ENCODE measurements at places on chromosomes 12 and 14. TPM values are rescaled to one million over a fixed set of nuclear protein-coding genes. Genes with fewer than 3 reads are reported as not detected.

- no peak for DNase-seq
These were observed 13.8 kb downstream of the GXYLT1 start for GRCh38 chr12:42130672-42131402.

DNA sequence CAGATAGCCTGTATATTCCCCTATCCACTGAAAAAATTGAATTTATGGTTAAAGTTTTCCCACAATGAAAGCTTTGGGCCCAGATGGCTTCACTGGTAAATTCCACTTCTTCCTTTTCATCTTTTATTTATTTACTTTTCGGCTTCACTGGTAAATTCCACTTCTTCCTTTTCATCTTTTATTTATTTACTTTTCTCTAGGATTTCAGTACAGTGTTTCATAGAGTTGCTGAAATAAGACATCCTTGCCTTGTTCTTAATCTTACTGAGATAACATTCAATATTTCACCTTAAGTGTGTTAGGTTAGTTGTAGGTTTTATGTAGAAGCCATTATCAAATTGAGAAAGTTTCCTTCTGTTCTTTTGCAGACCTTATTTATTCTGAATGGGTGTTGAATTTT, 18.9 kb upstream of the KLRG1 start:
- DNase-seq: no peak

GRCh38 chr12:63948211-63948610, 103.7 kb downstream of the SRGAP1 start:
- no peak for DNase-seq

Gene TSHR
- 0.26 TPM for polyA plus RNA-seq

- no peak for DNase-seq
These were observed 94.2 kb upstream of the FGD4 start for GRCh38 chr12:32305163-32305562.

Gene PIWIL1
- polyA plus RNA-seq: 0.24 TPM

- peak; percentile 72 for DNase-seq
These were observed 52.0 kb upstream of the RNU6-8 start for GRCh38 chr14:32254952-32255679.

- DNase-seq: peak; percentile 17
These were observed 774 bp upstream of the WDR20 start for GRCh38 chr14:102138961-102139285.

Gene TCL1B
- 0.28 TPM for polyA plus RNA-seq

- no peak for DNase-seq
These were observed 7.1 kb downstream of the PTHLH start for GRCh38 chr12:27965411-27965810.

Gene ADAMTS20
- 0.06 TPM for polyA plus RNA-seq

DNA sequence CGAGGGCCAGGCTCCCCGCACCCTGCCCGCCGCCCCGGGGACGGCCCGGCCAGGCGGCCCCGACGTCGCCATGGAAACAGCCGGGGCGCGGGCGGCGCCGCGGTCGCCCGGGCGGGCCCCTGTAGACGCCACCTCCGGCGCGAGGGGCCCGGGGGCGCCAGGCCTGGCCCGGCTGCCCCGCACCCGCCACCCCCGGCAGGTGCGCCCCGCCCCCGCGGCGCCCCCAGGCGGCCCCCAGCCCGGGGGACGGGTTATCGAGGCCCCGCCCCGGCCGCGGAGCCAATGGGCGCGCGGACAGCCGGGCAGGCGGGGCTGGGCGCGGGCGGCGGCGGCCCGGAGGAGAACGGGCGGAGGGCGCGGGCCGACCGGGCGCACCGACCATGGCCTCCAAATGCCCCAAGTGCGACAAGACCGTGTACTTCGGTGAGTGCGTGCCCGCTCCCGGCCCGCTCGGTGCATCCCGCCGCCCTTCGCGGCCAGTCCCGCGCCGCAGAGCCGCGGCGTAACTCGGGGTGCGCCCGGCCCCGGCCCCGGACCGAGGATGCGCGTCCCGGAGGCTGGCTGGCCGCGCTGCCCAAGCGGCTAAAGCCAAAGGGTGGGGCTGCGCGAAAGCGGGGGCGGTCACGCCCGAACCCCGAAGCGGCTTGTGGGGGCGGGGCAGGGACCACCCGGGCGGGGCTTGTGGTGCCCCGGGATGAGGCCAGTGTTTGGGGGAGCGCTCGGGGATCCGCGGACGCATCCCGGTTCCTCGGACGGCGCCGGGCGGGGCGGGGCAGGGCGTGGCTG, at the start of gene CRIP2:
Gene CRIP2, plus strand, starts transcription at position 339 of the 786 bp plus-strand sequence. Its CDS starts 42 bp downstream, at position 381.
- DNase-seq: no peak

DNA sequence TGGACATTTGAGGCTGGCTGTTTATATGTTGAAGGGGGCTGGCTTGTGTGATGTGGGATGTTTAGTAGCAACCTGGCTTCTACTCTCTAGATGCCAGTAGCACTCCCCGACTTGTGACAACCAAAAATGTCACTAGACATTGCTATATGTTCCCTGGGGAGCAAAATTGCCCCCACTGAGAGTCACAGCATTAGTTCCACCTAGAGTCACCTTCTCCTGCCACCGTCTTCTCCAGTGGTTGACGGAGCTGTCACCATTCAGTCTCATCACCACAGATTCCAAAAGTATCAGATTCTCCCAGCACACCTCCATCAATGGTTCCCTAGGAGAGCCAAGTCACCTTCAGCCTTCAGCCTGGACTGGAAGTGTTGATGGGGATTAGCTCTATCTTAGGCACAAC, 7.8 kb upstream of the KRT76 start:
- DNase-seq: no peak

DNA sequence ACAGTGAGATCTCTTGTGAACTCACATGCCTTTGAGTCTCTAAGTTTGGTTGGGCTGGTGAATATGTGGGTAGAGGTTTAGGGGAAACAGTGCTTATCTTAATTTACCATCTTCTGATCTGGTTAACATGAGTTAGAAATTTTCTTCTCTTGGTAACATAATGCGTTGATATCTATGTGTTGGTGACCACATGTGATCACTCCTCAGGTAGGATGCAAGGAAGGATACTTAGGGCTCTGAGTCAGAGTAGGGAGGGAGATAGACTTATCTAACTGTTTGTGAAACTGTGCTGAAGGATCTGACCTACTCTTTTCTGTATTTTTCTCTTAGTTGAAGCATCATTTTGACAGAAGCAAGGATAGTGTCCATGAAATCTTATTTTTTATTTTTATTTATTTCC, 23.1 kb downstream of the FAM234B start:
- no peak for DNase-seq
